ENCODE measurements at places on chromosomes 1 and 21.

DNA sequence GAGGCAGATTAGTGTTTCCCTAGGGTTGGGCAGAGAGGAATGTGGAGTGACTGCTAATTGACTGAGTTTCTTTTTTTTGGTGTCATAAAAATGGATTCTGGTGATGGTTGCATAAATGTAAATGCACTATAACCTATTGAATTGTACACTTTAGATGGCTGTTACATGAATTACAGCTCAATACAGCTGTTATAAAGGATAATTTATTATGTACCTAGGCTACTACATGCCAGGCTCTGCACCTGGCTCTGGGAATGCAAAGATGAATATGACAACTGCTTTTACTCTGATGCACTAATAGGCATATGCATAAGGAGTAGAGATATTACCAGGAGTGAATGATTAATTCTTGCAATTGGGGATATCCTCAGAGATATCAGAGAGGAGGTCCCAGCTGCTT lies 345.3 kb downstream of the PTBP2 start:
- DNase-seq, result no peak

- DNase-seq, result no peak
These were observed 63.1 kb downstream of the CDC42BPA start for GRCh38 chr1:227255086-227255732.

DNA sequence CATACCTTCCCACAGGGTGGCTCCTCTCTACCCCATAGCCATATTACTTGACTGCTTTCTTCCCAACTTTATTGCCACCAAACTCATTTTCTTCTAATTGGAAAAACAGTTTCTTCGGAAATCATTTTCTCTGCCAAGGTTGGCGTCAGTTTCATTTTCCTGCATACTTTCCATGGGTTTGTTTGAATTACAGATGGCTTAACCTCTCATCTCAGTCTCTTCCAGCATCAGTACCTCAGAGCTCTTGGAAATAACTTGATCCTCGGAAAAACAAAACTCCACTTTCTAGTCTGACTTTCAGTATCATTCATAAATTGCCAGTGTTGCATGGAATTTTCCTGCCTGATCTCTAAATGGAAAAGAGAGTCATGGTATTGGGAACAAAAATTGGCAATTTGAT lies 20.3 kb upstream of the PRDM2 start:
- no peak for DNase-seq

DNA sequence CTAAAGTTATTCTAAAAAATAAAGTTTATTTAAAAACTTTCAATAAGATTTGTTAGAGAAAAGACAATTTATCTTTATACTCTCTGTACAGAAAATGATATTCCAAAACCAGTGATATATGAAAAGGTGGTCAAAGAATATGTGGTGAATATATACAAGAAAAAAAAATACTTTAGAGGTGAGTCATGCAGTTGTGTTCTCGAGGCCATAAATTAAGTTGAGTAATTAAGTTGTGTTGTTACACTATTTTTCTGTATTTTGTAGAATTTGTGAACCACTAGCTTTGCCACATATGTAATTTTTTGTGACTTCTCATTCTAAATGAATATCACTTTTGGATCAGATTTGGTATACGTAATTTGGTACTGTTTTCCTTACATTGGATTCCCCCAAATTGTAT lies 23.6 kb upstream of the DUSP10 start:
- DNase-seq, result no peak

DNA sequence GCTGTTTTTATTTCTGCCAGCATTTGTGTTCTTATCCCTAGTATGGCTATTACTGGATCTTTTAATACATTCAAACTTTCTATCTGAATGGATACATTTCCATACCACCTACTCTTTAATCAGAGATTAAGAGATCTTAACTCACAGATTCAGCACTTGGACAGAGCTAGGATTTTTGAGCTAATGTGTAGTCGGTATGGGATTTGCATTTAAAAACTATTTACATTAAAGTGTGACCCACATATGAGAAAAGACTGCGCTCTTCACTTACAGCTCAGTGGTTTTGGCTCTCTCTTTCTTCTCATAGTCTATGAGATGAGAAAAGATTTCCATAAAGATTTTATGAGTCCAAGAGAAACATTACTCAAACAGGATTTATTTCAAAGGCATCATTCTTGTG lies 16.4 kb downstream of the HMGB4 start:
- DNase-seq, result no peak

DNA sequence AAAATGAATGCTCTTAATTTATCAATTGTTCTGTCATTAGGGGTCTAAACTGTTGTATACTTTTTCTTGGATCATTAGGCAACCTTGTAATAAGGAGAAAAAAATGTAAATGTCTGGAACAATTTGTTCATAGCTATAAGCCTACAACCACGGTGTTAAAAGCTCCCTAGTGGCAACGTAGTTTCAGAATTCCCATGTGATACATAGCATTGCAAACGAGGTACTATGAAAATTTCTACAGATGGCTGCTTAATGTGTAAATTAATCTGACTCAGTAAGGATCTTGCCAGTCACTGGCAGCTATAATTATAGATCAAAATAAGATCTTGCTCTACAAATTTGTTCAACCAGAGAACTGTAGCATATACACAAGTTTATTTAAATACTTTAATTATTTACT lies 304.1 kb upstream of the ADGRL4 start:
- DNase-seq, result no peak

All from activated CD8-positive, alpha-beta memory T cell treated with anti-CD3 and anti-CD28 coated beads for 48 hours (primary cell).